ENCODE measurements at places on chromosomes 6 and 20.

- DNase-seq, result no peak
Measured at GRCh38 chr6:142855893-142856623, 88.9 kb downstream of the HIVEP2 start.

DNA sequence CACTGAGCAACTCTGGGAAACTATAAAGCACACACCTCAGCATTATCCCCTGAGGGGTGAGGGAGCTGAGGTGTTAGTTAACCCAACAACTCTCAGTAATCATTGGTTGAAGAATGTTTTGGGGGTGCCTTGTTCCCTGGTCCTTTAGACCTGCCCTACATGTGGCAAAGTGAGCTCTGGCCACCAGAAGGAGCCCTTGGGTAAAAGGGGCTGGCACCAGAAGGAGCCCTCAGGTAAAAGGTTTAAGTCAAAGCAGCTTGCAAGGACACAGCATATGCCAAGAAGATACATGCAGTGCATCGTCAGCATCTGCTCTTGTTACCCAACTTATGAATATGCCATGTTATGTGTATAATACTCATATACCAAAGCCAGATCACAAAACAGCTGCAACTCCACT lies 1081.7 kb downstream of the KIF16B start:
- no peak for DNase-seq

DNA sequence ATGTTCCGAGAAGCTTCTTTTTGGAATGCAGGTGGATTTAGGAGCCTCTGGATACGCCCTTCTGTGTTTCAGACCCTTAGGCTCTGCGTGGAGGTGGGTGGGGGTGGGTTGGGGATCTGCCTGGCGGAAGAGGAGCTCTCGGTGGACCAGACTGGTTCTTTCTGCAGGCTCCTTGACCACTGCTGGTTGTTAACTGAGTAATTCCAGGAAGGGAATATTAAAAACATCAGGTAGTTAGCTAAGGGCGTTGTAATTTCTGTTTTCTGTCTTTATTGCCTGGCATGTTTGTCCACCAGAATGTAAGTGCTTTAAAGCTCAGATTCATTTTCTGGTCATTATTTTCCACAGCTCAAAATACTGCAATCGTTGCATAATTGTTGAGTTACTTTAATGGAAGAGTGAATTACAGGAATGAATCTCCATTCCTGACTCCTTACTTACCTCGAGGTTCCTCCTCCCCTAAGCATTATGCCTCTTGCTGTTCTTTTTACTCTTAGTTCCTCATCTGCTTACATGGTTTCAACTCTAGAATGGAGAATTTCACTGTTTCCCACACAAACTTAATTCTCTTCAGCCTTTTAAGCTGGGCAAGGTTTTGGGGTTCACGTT lies 5.9 kb downstream of the CDYL start:
- no peak for DNase-seq

DNA sequence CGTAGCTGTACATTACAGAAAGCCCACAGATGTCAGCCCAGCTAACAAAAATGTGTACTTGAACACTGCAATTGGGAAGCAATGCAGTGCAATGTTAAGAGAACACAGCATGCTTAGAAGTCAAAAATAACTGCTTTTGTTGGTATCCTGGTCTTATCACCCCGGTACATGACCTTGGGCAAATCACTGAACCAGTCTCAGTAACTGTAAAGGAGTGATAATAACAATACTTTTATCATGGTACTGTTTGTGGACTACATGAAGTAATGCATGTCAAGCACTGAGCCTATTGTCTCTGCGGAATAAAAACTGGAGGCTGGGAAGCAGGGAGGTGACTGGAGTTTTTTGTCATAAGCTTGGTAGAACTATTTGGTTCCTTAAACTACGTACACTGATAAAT lies 44.7 kb upstream of the SPDEF start:
- no peak for DNase-seq

DNA sequence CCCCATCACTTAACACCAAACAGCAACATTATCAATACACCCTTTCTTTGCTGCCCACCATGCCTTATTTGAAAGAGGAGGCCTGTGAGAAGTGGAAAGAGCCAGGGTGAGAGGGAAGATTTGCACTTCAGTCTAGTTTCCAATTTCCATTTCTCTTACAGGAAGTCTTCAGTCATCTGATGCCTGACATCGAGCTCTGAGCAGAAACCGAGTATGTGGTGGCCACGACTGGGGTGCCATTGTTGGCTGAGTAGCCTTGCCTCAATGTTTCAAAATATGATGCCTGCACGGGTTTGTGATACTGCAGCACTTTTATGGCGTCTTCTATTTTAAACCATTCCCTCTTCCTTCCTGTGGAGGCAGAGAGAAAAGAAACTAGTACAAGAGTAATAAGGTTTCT lies 39.8 kb upstream of the SMIM29 start:
- no peak for DNase-seq

- DNase-seq, result no peak
Measured at GRCh38 chr6:30705620-30706019, 11.5 kb downstream of the MDC1 start.

- DNase-seq, result no peak
Measured at GRCh38 chr20:39036851-39037250, 74.7 kb downstream of the DHX35 start.

DNA sequence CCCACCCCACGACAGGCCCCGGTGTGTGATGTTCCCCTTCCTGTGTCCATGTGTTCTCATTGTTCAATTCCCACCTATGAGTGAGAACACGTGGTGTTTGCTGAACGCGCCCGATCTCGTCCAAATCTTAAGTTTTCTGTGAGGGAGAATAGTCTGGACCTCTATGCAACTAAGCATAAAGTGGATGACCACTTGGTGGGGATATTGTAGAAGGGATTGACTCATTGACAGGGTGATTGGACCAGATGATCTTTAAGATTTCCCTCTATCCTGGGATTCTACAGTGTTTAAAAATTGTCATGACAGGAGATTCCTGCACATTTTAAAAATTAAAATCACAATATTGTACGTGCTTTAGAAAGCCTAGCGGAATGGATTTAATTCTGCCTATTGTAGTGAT lies 141.3 kb downstream of the TRMT11 start:
- DNase-seq, result no peak

DNA sequence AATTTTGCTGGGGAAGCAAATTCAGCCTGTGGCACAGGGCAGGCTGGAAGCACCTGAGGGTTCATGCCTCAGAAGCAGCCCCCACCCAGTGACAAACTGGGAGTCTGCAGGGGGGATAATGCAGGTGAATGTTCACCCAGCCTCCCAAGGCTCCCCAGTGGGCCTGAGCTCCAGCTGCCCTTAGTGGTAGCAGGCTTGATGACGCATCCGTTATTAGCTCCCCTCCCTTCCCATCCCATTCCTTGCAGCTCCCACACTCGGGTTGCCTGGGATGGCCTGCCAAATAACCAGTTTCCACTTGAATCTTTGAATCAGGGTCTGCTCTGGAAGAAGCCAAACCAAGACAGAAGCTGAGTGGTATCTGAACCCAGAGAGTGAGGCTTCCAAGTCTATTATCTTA lies 15.8 kb downstream of the KCNK15 start:
- no peak for DNase-seq

- no peak for DNase-seq
Measured at GRCh38 chr6:94045099-94045829, 625.9 kb upstream of the EPHA7 start.

- DNase-seq, result no peak
Measured at GRCh38 chr6:35725721-35726438, 11.0 kb upstream of the ARMC12 start.

- DNase-seq, result no peak
Measured at GRCh38 chr20:1304710-1305515, 24.0 kb downstream of the SDCBP2 start.

GRCh38 chr6:85026021-85026420 lies 261.6 kb upstream of the TBX18 start:
- no peak for DNase-seq

DNA sequence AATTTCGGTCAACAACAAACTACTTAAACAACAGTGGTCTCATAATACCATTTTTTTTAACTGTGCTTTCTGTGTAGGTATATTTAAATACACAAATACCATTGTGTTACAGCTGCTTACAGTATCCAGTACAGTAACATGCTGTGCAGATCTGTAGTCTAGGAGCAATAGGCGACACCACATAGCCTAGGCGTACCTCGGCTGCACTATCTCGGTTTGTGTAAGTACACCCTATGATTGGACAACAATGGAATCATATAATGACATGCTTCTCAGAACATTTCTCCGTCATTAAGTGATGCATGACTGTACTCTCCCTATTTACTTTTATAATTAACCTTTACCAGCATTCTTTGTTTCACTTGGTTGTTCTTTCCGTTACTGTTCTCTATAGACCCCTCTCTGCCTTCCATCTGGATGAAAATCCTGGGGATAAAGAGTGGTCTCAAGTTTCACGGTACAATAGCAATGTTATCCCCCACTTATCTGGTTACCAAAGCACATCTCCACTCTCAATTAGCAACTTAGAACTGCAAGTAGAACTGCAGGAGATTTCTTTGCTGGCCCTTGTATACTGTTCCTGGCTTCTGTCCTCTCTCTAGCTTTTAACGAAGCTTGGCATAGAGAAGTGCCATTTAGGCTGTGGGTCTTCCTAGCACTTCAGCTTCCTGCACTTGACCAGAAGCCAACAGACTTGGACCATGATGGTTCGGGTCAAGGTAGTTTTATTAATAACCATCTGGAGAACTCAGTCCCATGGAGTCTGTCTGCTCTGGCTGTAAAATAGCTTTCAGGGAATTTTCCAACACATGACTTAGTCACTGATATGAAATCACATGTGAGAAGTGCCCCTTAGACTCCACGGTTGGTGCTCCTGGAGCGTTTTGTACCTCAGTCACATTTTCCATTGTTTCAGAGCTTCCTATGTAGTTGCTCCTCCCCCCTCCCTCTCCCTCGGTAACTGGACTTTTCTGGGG lies 80.4 kb upstream of the POPDC3 start:
- no peak for DNase-seq

DNA sequence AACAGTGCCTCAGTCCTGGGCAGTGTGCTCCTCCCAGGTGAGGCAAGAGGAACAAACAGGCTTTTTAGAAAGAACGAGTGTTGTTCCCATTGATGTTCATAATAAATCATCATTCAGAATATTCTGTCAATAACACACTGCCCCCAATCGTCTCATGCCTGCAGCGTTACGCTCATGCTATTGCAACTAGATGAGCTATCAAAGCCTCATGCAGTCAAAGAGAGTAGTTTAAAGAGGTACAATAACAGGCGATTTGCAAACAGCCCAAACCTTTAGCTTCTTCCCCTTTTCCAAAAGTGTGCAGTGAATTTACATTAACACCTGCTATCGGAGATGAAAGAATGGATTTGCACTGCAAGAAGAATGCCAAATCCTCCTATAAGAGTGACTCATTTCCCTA lies 1164.7 kb upstream of the MAP3K7 start:
- no peak for DNase-seq

- DNase-seq, result no peak
Measured at GRCh38 chr20:50585214-50585613, 75.0 kb downstream of the PTPN1 start.

GRCh38 chr6:2845880-2846208 lies 4.2 kb upstream of the SERPINB1 start:
- no peak for DNase-seq

DNA sequence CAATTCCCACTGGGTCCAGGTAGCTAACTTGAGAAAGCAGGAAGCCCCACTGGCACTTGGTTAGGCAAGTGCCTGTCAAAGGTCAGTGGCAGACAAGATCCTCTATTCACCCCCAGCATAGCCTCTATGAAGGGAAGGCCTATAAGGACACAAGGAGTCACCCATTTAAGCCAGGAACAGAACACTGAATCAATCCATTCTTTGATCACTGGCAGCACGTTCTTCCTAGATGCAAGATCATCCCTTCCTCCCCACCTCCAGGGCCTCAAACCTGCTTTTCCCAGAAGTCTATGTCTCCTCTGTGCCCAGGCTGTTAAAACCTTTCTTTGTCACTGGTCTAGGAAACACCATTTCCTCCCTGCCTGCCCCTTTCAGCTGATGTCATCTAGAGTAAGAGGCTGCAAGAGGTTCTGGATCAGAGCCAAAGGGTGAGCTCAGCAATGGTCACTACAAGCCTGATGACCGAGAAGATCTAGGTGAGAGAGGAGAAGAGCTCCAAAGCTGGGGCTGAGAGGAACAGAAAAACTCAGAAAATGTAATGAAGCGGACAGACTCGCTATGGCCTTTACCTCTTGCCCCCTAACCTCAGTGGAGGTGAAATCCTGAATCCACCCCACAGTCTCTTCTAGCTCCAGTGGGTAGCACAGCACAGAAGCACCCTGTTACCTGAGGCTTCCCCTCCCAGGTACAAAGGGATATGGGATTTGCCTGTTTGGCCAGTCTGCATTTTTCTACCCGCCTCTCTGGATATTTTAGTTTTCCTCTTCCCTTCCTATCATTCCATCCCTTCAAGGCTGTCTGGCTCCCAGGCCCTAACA lies 1.8 kb downstream of the GTPBP2 start:
- DNase-seq, result no peak

GRCh38 chr6:169159331-169159730 lies 94.3 kb downstream of the THBS2 start:
- no peak for DNase-seq

GRCh38 chr6:130424710-130425109 lies 58.9 kb downstream of the TMEM200A start:
- DNase-seq, result no peak

DNA sequence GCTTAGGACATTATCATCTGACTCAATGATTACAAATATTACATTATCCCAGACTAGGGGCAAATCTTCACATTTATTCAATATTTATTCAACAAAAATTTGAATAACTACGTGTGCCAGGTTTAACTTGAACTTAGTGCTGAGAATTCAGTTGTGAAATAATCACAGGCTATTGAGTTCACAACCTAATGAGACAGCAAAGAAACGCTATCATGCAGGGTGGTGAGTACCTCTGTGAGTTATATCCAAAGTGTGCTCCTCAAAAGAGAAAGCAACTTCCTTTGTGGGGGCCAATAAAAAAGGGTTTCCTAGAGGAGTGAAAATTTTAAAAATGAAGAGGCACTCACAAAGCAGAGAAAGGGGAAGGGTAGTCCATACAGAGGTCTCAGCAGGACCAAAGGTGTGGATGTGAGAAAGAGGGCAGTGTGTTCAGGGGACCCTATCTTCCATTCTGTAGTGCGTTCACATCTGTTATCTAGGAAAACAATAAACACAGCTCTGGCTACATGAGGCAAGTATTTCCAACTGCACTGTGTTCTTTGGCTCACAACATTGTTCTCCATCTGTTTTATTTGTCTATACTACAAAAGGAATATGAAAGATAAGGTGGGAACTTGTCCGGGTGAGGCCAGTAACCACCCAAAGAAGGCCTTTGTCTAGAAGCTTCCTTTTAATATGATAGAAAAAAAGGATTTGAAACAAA lies 155.4 kb upstream of the MARCKS start:
- DNase-seq, result no peak

DNA sequence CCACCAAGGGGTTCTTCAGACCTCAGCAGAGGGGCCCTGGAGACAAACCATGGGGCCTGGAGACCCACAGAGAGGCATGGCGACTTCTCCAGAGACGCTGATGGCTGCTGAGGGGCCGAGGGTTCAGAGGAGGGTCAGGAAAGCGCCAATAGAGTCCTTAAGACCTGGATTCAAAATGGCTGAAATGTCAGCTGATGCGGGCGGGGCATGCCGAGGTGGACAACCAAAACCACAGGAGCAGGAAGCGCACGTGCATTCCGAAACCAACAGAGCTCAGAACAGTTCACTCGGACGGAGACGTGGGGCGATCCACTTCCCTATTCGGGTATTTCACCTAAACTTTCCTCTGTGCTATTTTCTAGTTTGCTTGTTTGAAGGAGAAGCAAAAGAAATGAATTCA lies 99.9 kb upstream of the RIN2 start:
- DNase-seq, result no peak

- no peak for DNase-seq
Measured at GRCh38 chr6:140462453-140463311, 1088.2 kb upstream of the CITED2 start.

Data from stimulated activated naive CD4-positive, alpha-beta T cell (primary cell).